ENCODE measurements at places on chromosomes 6 and 20. TPM values are rescaled to one million over a fixed set of nuclear protein-coding genes. Genes with fewer than 3 reads are reported as not detected.

The PTCRA gene
- total RNA-seq = not detected

The ZBP1 gene
- 1.5 TPM for total RNA-seq

The DDO gene
- total RNA-seq = 1.3 TPM

The LGSN gene
- not detected for total RNA-seq

The TTBK1 gene
- 0.10 TPM for total RNA-seq

The MAP3K7 gene
- 29.3 TPM for total RNA-seq

All from skin of body (tissue), 3 donors.